DMS79 treated with DMSO at 0.1 percent for 48 hours (cell line): ENCODE measurements at places on chromosomes 3 and 15.

GRCh38 chr3:59607656-59608055 is 557.8 kb upstream of the CFAP20DC start:
- peak; percentile 22 for DNase-seq

GRCh38 chr15:88083811-88084760 is 172.5 kb downstream of the NTRK3 start:
- DNase-seq, result peak; percentile 29

- DNase-seq, result no peak
These were observed 47.6 kb downstream of the ZBTB38 start for GRCh38 chr3:141415953-141416352.

- DNase-seq, result no peak
These were observed 9.5 kb downstream of the RPS17 start for GRCh38 chr15:82530606-82531379.

GRCh38 chr3:172449466-172450149 is 1.4 kb upstream of the GHSR start:
- DNase-seq, result no peak

GRCh38 chr15:69313432-69314000 is 14.8 kb downstream of the PAQR5 start:
- DNase-seq, result no peak

GRCh38 chr15:90787881-90788280 is 70.7 kb downstream of the BLM start:
- no peak for DNase-seq

- no peak for DNase-seq
These were observed 76.2 kb downstream of the ATP1B3 start for GRCh38 chr3:141952611-141953010.

DNA sequence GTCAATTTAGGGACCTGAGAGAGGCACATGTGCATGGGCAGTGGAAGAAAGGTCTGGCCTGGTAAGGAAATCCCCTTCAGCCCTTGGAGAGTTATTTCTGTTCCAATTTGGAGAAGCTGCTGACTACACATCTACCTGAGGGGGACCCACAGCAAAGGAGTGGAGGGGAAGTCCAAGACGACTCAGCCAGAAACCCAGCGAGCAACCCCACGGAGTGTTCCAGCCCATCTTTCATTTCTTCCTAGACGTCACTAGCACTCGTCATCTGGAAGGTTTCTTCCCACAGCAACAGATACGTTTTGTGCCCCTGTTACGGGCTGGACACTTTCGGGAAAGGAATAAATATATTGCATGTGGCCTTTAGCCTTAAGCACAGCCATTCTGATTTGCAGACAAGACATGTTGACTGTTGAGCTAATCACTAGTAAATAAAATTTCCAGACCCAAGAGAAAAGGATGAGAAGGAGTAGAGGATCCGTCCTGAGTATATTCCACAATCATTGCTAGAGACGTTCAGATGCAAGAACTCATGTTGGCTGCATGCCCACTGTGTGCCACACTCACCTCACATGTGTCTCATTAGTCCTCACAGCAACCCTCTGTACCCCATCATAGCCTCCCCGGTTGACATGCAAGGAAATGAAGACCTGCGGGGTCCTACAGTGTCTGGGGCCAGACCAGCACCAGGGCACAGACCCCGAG is 7.8 kb upstream of the FAM174B start:
- DNase-seq, result no peak

- DNase-seq, result no peak
These were observed 1.4 kb downstream of the XXYLT1 start for GRCh38 chr3:195269375-195270078.

DNA sequence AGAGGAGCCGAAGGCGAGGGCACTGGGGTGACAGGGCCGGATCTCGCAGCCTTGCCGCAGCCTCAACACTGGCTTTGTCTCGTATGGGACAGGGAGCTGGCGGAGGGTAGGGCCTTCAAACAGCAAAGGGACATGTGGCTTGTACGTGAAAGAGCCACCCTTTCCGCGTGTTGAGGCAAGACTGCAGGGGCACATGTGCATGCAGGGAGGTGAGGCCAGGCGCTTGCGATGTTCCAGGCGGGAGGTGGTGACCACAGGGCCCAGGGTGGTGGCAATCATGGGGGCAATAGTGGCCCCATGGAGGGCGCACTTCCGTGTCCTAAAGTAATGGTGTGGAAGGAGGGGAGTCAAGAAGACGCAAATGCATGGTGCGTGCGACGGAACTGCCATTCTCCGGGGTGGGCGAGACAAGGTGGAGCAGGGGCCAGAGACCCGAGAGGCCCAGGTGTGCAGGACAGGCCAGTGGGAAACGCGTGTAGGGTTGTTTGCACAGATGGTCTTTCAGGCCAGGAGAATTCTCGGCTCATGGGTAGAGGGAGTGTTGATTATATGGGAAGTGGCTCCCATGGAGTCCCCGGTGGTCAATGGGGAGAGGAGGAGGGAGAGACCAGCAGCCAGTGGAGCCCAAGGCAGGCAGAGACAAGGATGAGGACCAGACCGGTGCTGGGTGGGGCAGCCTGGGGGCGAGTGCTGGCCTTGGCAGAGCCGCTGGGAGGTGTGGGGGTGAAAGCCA is 45.8 kb upstream of the PCSK6 start:
- DNase-seq, result no peak

DNA sequence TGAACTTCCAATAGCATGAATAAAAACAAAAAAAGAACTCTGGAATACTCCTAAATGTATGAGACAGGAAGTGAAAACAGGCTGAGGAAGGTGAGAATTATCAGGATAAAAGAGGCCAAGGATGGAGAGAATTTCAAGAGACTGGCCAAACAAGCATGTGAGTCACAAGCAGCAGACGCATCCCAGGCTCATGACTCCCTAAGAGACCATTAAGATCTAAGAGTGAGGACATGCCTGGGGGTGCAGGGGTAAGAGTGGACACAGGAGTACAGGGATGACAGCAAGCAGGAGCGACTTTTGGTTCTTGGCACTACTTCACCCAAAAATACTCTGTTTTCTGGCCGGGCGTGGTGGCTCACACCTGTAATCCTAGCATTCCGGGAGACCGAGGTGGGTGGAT is 7.1 kb downstream of the SCAMP2 start:
- no peak for DNase-seq

DNA sequence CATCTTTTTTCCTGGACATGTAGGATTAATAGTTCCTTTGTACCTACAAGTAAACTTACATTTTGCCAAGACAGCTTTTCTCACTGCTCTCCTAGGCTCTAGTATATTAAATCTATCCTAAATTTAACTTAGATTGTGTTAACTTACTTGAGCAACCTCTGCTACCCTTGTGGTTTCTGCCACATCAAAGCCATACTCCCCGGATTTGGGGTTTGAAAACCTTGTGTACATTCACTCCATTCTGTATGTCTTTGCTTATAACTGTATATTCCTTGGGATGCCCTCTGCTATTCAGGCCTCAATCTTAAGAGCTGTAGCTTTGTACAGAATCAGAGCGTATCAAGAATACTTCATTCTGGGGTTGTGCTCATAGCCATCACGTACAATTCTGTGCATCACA is 60.4 kb downstream of the ARIH1 start:
- no peak for DNase-seq

DNA sequence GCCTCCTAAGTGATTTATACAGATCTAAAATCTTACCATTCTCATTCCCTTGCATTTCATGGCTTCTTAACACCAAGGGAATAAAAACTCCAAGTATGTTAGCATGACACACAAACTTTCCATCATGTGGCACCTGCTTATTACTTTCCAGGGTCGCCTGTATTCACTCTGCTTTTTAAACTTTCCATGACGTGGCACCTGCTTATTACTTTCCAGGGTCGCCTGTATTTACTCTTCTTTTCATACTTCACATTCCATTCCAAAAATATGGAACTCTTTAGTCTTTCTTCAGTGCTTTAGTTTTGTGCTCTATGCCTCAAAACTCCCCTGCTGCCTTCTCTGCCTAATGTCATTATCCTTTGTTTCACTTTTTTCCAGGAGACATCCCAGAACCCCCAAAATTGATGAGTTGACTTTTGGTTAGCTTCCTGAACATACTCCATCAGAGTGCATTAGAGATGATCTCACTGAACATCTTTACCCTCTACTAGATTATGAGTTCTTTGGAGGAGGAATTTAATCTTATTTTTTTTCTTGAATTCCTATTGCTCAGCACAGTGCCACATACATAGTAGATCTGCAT is 47.0 kb downstream of the CALML4 start:
- DNase-seq, result no peak

DNA sequence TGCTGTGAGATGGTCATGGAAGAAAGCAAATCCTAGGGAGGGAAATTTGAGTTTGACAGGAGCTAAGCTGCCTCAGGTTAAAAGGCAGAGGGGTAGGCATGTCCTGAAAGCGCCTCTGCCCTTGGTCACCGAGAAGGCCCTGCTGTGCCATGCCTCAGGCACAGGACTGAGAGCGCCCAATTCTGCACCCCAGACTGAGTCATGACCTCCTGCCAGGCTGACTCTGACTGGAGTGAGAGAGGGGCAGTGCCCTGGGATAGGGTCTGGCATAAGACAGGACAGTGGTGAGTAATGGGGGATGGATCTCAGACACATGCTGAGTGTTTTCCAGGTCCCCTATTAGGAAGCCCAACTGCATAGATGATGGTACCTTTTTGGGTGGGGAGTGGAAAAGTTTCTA is 44.4 kb downstream of the EPHB1 start:
- no peak for DNase-seq

DNA sequence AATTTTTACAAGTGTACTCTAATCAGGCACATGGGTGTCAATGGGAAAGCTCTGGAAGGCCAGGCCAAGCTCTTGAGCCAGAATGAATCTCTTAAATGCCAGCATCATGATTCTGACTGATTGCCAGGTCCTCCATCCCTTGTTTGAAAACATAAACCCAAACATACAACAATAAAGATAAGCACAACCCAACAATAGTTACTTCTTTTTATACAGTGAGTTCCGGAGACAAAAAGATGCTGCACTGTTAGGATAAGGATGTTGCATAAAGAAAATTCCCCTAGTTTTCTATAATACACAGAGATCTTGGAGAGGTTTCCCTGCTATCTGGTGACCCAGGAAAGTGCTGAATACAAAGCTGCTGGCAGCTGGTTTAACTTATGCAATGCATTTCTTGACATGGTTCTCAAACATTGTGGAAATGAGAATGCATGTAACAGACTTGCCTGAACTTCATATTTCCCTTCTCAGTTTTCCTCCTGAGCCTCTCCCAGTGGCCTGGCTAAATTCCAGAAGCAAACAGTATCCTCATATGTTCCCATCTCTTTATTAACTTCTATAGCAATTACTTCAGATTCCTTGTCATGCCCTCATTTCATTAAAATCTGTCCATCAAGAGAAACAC is 180.1 kb upstream of the PRICKLE2 start:
- DNase-seq, result no peak

GRCh38 chr3:61627768-61628185 is 66.4 kb downstream of the PTPRG start:
- DNase-seq, result no peak

- peak; percentile 1 for DNase-seq
These were observed 440 bp downstream of the PRTG start for GRCh38 chr15:55742498-55742926.

GRCh38 chr3:41518626-41519025 is 319.3 kb downstream of the CTNNB1 start:
- no peak for DNase-seq

DNA sequence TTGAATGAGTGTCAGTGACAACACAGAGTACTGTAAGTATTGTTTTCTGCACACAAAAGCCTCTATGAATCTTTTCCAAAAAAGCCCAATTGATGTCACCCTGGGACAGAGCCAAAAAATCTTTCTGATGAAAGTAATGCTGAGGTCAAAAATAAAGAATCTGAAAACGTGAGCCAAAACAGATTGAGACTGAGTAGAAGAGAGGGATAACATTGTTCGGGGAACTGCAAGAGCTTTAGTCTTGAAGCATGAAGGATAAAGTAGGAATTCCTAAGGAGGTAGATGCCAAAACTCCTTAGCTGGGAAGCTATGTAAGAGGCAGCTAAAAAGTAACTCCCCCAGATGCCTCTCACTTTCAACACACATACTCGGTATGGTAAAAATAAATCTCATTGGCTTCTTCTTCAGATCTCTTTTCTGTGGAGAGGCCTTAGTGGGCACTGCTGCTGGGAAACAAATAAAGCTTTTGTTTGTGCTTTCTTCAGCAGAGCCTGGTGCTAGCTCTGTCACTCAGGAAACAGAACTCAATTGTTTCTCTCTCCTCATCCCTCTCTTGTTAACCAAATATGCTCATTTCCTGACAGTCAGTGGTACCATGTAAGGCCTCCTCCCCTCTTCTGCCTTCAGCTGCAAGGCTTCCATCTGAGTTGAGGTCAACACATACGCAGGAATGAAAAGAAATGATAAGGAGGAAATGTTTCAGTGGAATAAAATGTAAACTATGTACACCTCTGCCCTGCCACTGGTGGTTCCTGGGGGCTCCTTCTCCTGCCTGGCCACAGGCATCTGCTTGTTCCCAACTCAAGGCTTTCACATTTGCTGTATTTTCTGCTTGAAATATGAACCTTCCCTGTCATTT is 58.1 kb downstream of the CD200 start:
- DNase-seq, result no peak

DNA sequence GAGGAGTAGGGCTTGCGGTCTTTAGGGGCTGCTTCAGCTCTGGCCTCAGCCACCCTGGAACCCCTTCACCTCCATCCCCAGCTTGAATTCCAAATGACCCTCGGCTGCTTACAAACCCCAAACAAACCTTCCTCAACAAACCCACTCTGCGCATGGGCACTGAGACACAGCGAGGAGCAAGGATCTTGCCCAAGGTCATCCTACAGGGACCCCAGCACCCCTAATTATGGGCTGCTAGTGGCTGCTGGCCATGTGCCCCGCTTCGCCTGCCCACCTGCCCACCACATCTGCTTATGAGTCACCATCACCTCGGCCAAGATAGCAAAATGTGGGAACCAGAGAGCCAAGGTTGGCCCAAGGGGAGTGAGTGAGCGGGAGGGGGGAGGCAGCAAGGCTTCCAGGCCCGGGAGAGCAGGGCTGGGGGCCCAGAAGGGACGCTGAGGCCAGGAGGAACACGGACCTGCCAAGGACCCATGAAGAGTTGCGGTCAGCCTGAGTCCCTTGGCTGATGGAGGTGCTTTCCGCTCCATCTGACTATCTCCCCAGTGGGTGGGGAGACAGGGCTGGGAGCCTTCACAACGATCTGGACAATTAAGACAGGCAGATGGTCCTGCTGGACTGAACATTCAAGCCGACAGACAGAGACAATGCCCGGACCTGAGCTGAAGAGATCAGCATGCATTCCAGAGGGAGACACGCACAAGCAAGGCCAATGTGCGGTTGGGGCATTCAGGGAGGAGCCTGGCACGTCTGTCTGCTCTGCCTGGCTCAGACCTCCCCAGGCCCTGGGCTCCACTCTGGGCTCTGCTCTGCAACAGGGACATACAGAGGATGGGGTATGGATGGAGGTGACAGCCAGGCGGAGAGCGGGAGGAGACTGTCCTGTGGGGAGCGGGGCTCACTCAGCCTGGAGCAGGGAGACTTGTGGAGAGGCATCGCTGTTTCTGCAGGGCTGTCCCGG is 10.8 kb upstream of the GRIP2 start:
- DNase-seq, result no peak

- DNase-seq, result no peak
These were observed 177.2 kb downstream of the XXYLT1 start for GRCh38 chr3:195093731-195094130.

DNA sequence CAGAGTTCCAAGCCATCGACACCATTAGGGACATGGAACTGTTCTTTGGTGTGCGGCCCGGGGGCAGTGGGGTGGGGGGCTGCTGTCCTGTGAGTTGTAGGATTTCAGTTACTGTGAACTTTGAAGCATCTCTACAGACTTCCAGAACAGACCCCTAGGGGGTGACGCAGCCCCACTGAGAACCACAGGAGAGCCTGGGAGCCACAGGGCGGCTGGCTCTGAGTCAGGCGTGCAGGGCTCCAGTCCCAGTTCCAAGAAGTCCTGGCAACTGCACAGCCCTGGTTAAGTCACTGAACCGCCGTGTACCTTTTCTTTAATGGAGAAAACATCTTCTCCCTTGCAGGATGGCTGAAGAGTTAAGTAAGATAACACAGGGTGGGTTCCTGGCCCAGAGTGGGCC is 23.5 kb upstream of the LRTM1 start:
- no peak for DNase-seq
